ENCODE measurements at places on chromosomes 5 and 9.

GRCh38 chr9:36423206-36423605, 23.1 kb upstream of the RNF38 start:
- no peak for DNase-seq

- DNase-seq, result no peak
Observed at GRCh38 chr5:146338774-146339714, at the start of gene POU4F3. Gene POU4F3, plus strand, starts transcription at chr5:146338839. Its CDS starts 274 bp downstream, at chr5:146339113.

GRCh38 chr5:75049456-75050351, 2.7 kb downstream of the GCNT4 start:
- peak; percentile 68 for DNase-seq

- peak; percentile 29 for DNase-seq
Observed at GRCh38 chr5:13606051-13606450, 338.4 kb downstream of the DNAH5 start.

GRCh38 chr5:117327511-117327910, 752.9 kb upstream of the SEMA6A start:
- no peak for DNase-seq

DNA sequence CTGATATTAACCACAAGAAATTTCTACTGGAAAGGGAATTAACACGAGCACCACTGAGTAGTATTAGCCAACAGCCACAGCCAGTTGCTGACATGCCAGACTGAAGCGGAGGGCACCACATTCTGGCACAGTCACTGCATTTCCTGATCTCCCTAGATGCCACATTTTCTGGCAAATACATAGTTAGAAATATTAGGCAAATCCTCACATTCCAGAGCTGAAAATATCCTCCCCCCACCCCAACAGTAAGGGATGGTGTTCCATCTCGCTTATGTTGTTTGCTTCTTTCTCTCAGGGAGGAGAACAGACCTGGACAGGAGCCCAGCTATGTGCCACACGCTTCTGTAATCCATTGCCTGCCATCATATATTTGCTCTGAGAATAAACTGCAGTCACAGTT, 32.8 kb upstream of the MCTP1 start:
- DNase-seq, result no peak

DNA sequence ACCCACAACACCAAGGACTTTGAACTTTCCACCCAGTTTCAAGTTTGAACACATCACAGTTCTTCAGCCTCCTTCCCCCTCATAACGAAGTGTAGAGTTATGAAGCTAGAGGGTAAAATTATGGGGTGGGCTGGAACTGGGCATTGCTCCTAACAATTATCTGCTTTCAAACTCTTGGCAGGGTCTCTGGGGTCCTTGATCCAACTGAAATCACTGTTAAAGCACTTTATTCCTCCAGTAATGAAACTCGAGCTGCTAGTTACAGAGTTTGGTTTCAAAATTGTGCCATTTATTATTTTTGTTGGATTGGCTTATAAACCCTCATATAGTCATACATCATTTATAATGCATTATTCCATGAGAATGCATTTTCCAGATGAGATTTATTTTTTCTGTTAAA, 158.5 kb downstream of the RGS3 start:
- DNase-seq, result no peak

DNA sequence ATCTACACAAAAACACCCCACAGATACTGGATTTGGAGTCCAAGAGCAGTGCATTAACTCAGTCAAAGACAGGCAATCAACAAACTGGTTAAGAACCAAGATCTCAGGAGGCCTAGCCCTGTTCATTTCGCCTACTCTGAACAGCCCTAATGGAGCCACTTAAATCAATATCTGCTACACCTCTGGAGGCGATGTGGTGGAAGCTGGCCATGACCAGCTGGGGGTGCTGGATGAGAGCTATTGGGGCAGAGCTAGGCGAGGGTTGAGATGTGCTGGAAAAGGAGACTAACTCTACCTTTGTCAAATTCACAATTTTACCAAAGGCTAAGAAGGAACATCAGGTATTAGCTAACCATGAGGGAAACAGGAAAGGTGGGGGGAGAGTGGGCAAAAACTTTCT, 23.3 kb upstream of the ARSB start:
- DNase-seq, result no peak

DNA sequence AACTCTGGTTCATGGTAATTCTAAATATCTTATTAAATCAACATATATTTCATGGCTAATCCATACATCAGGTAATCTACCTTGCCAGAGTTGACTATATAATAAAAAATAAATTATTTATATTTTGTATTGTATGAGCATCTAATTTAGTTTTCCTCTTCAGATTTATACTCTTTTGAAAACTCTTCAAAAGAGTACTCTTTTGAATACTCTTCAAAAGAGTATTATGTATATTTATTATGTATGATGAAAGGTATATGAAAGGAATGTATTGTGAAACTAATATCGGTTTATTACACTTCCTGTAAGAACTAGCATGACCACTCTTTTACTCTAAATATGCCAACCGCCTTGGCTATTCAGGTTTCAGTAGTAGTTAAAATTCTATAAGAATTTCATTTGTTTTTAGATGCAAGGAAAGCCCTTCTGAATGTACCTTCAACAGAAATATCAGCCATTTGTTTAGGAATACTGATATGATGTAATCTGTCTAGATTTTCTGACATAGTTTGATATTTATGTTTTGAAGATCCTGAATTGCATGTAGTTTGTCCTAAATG, 178.7 kb downstream of the WDR70 start:
- no peak for DNase-seq

GRCh38 chr5:9641806-9642355, 11.7 kb upstream of the TAS2R1 start:
- no peak for DNase-seq

DNA sequence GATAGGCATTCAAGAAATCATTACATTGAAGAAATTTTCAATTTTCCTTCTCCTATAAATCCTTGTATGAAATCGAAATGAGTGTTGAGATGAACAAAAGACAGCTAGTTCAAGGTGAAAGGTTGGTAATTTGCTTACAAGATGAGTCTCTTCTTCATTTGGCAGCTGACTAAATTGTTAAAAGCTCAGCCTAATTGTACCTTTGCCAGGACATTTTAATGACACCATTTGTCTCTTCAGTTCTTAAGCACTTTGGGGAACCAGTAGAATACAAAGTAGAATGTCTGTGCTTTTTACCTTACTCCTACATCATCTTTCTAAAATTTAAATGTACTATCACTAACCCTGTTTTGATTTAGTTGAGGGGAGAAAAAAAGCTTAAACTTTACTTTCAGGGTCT, 59.4 kb downstream of the GRAMD2B start:
- DNase-seq, result no peak

- no peak for DNase-seq
Observed at GRCh38 chr5:174624733-174625522, 99.5 kb upstream of the MSX2 start.

GRCh38 chr9:96173640-96174039, 128.3 kb downstream of the HSD17B3 start:
- DNase-seq, result no peak

GRCh38 chr9:22098643-22099332, 89.7 kb upstream of the CDKN2B start:
- no peak for DNase-seq

- no peak for DNase-seq
Observed at GRCh38 chr9:13282998-13283397, 3.5 kb upstream of the MPDZ start.

DNA sequence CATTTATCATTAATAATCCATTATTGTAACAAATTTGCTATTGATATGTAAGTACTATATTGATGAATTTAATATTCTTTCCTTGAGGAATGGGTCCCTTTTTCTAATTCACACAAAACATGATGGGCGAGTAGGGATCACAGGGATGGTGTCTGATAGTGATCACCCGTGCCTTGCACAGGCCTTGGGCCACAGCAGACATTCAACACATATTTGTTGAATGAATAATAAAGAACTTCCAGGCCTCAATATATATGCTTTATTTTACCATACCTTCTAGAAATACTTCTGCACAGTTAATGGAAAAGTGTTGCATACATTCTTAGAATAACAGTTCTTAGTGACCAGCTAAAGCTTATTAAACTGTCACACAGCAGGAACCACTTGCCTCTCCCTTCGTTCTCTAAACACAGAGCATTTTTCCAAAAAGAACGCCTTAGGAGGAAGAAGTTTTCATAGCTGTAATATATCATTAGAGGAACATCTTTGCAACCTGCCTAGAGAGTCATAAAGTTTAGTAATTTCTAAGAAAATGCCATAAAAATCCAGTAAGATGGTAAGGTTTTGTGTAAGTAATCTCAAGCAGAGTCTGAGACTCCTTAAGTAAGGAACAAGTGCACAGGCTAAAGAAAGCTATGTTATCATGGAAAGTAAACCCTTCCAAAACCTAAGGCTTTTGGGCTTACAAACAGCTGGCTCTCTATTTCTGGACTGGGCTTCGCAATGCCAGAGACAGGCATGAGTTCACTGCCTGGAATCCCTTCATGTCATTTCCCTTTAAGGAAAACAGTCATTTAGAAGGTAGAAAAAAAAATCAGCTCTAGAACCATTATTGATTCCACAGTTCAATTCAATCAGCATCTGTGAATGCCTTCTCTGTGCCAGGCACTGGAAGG, 17.7 kb downstream of the TTLL11 start:
- no peak for DNase-seq

- DNase-seq, result no peak
Observed at GRCh38 chr5:76326577-76327302, 76.3 kb upstream of the IQGAP2 start.

- DNase-seq, result peak; percentile 7
Observed at GRCh38 chr9:4985386-4986266, 554 bp downstream of the JAK2 start.

GRCh38 chr5:122142480-122143164, 13.3 kb downstream of the ZNF474 start:
- no peak for DNase-seq

DNA sequence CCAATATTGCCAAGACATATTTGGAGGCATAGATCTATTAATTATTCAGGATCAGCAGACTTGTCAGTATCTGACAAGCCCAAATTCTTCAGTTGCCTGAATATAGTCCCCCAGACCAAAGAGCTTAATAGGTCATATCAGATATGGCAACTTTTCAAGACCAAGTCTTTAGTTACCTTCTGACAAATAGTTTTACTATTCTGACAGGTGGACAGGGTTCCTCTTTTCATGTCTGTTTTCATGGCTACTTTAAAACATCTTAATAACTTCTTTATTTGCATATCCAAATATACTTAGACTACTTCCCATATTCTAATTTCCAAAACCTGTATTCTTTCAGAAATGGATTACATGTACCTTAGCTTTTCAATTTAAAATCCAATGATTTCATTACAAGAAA, 65.4 kb downstream of the AUH start:
- DNase-seq, result no peak

DNA sequence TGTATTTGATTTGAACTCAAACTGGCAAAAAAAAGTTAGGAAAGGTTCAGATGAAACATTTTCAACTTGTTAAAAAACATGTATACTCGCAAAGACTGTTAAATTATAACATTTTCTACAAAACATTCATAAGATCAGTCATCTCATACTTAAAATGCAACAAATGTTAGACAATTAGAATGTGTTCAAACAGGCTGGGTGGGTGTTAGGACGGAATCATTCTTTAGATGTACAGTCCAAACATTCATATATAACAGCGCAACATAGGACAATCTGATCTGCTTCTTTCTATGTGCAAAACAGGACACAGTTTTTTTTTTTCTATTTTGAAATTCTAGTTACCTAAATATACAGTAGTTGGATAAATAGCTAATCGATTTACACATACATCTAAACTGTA, 22.2 kb downstream of the IL4 start:
- no peak for DNase-seq

Data from SW 1271 (cell line).